ENCODE measurements at places on chromosomes 3 and 15.

DNA sequence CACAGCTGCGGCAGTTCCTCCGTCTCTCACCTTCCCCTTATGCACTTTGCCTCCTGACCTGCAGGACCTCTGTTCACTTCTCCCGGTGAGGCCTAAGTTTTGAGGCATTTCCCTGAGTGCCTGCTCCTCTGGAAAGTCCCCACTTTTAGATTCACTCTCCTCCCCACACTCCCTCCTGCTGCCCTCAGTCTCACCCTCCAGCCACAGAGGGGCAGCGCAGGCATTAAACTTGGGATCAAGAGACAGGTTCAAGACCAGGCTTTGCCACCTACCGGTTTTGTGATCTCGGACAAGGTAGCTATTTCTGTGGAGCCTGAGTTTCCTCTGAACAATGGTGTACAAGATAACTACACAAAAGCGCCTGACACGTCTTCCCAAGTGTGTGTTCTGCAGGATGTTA lies 19.4 kb downstream of the SLC6A11 start:
- DNase-seq, result no peak

DNA sequence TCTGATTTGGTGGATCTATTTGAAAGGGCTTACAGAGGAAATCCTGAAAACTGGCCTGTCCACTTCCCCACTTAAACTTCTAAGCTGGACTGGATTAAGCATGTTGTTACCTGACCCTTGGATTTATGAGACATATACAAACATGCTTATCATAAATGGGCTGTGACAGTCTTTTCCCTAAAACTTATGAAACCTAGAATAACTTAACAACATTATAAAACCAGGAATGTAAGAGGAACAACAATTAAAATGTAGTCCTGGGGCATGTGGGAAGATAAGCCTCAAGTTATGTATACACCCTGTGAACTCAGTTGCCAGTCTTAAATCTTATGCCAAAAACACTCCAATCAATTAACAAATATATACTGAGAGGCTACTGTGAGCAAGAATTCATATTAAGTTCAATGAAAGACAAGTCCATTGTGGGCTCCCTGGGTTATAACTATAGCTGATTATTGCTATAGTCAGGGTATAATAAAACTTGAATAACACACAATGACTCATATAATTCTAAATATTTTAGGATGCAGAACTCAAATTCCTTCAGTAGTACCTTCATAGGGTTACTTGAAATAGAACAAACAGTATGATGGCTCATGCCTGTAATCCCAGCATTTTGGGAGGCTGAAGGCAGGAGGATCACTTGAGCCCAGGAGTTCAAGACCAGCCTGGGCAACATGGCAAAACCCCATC lies 87.2 kb upstream of the PPIB start:
- no peak for DNase-seq

DNA sequence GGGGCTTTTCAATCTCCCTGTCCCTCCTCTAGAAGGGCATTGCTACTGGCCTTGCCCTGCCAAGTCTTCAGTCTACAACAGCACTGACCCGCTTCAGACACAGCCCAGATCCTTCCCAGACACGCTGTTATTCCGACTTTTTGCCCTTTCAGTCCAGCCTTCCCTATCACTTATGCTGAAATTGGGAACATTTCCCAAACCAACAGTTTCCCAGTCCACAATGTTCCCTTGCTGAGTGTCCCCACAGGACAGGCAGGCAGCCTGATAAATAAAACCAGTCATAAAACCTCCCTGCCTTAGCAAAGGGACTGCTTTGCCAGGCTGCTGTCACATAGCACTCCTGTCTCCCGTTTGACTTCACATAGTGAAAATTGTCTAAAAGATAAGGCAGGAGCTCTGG lies 43.5 kb downstream of the GOLGA6L2 start:
- DNase-seq, result no peak

DNA sequence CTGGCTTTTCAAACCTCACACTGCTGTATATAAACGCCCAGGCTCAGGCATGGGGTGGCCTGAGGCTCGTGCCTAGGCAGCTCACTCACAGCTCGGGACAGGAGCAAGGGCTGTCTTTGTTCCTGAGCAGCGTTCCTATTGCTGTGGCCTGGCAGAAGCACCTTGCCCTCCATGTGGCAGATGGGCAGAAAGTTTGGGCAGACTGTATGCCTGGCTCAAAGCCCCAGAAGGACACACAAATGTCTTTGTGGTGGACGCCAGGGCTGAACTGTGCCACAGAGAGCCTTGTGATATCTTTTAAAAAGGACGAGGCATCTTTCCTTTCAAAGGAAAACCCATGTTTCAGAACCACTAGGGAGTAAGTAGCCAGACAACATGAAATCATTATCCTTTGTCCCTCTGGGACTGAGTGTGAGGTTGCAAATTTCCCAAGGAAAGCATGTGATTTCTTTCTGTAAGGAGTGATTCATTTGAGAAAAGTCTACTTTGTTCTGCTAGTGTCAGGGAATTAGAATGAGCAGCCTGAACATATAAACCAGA lies 29.3 kb upstream of the UBE2E1 start:
- DNase-seq, result no peak
